Activated naive CD4-positive, alpha-beta T cell treated with anti-CD3 and anti-CD28 coated beads, Interleukin-2, amount 10 ng/mL, durations not matched to agents 5 hours and 36 hours (primary cell): ENCODE measurements at places on chromosomes 11 and 22. TPM values are rescaled to one million over a fixed set of nuclear protein-coding genes. Genes with fewer than 3 reads are reported as not detected.

DGKZ gene
- 175 TPM for total RNA-seq

LRRC74B gene
- not detected for total RNA-seq

SHANK2 gene
- not detected for total RNA-seq

SOX6 gene
- total RNA-seq = not detected

GAS2L1 gene
- 8.6 TPM for total RNA-seq

MRGPRX3 gene
- not detected for total RNA-seq

CRACR2B gene
- total RNA-seq = 25.2 TPM

MAPK11 gene
- 11.4 TPM for total RNA-seq
